ENCODE measurements at places on chromosomes 1 and 21. TPM values are rescaled to one million over a fixed set of nuclear protein-coding genes. Genes with fewer than 3 reads are reported as not detected.
A peak's percentile ranks its signal among the peaks of the same experiment; 100 is the strongest.

TP53BP2 gene
- total RNA-seq: 35.0 TPM

CD1B gene
- total RNA-seq: not detected

CD34 gene
- not detected for total RNA-seq

MAGOH gene
- total RNA-seq: 3.8 TPM

CSF3R gene
- total RNA-seq: not detected

DNAH14 gene
- 2.7 TPM for total RNA-seq

TMEM234 gene
- 10.0 TPM for total RNA-seq

CYP4A11 gene
- total RNA-seq: not detected

CRP gene
- total RNA-seq: not detected

ANGPTL3 gene
- total RNA-seq: not detected

SMIM1 gene
- 0.90 TPM for total RNA-seq

NENF gene
- 15.0 TPM for total RNA-seq

PLPPR4 gene
- 6.4 TPM for total RNA-seq

GRCh38 chr1:198523182-198523950 lies 17.1 kb downstream of the ATP6V1G3 start:
- no peak for DNase-seq

GRCh38 chr1:234921266-234922062 lies 207.2 kb downstream of the TOMM20 start:
- DNase-seq: peak; percentile 70

- DNase-seq: no peak
These were observed 66.4 kb upstream of the STUM start for GRCh38 chr1:226482196-226482595.

- no peak for DNase-seq
These were observed 28.5 kb upstream of the AXDND1 start for GRCh38 chr1:179337288-179337687.

DNA sequence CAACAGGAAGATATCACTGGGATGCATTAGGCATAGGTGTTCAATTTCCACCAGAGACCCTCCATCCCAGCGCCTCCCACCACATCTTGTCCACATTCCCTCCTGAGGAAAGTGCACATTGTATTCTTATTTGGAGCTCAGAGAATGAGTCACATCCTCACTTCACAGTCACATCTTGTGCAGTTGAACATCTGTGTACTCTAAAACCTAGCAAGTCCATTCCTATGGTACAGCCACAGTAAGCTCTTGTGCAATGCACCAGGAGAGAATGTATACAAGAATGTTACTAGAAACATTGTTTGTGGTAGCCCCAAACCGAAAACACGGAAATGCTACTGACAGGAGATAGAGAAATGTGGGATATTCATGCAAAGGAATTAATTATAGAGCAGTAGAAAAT lies 1.6 kb upstream of the KDF1 start:
- peak; percentile 98 for DNase-seq

GRCh38 chr1:46204406-46204742 lies 1.2 kb downstream of the LURAP1 start:
- no peak for DNase-seq

DNA sequence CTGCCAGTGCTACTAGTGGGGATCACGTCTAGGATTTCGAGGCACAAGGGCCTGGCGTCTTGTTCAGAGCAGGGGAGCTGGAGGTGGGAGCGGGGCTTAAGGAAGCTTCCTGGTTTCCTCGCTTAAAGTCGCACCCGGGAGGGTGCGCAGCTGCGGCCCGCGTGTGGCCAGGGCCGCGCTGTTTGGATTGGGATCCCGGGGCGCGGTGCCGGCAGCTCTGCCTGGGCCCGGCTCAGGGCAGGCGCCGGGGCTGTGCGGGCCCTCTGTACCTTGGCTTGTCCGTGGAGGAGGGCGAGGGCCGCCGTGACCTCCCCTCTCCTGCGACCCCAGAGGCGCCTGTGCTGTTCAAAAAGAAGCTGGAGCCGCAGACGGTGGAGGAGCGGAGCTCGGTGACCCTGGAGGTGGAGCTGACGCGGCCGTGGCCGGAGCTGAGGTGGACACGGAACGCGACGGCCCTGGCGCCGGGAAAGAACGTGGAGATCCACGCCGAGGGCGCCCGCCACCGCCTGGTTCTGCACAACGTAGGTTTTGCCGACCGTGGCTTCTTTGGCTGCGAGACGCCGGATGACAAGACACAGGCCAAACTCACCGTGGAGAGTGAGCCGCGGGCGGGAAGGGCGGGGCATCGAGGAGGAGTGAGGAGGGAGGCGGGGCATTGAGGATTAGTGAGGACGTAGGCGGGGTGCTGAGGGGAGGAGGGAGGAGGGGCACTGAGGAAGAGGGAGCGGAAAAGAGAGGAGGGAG lies 67.8 kb downstream of the OBSCN start:
- peak; percentile 82 for DNase-seq

GRCh38 chr1:77056525-77056924 lies 162.7 kb downstream of the PIGK start:
- DNase-seq: no peak

DNA sequence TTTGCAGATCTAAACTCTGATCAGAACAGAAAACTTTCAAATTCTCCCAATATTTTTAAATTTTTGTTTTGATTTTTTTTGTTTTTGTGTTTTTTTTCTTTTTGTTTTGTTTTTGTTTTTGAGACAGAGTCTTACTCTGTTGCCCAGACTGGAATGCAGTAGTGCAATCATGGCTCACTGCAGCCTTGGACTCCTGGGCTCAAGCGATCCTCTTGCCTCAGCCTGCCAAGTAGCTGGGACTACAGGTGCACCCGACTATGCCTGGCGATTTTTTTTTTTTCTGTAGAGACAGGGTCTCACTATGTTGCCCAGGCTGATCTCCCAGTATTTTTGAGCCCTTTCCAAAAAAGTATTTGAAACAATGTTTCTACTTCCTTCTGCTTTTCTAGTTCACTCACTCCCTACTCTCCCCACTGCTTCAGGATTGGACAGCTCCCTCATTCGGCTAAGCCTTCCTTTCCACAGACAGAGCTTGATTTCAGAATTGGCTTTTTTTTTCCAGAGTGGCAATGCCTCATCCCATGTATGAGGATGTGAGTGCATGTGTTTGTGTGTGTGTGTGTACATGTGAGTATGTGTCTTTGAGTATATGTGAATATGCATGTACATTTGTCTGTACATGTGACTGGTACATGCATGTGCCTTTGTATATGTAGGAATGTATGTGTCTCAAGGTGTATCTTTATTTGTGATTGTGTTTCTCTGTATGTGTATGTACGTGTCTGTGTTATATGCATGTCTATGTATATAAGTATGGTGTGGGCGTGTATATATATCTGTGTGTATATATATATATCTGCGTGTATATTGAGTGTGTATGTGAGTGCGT lies 11.9 kb downstream of the LHX4 start:
- peak; percentile 31 for DNase-seq

DNA sequence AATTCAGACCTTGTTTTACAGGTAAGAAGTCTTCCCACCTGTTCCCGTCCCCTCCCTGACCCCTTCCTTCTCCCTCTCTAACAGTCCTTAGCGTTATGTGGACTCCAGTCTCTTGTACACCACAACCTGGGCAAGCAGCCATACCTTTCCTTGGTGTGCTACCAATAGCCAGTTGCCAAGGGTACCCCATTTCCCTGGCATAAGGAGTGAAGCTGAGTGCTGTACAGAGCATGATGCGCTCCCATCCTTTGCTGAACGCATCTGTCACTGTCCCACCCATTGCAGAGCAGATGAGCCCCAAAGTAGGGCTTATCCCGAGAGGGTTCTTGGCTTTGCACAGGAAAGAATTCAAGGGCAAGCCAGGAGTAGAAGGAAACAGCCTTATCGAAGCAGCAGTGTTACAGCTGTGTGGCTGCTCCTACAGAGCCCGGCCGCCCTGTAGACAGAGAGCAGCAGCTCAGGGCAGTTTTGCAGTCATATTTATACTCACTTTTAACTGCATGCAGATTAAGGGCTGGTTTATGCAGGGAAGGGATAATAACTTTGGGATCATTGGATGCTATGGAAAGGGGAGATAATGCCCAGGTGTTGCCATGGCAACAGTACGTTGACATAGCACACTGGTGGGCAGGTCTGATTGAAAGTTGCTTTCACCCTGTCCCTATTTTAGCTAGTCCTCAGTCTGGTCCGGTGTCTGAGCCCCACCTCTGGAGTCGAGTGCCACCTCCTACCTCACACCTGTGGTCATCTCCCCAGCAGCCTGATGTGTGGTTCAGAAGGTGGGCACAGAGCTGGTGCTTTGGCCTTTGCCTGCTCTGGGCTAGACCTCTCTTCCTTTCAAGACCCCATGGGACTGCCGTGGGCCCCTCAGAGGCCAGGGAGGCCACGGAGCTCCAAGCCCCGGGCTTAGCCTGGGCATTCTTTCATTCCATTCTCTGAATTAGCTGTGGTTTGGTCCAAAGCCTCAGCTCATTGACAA lies 5.1 kb downstream of the FHAD1 start:
- no peak for DNase-seq

- no peak for DNase-seq
These were observed 25.4 kb upstream of the RGS16 start for GRCh38 chr1:182629499-182630096.

- DNase-seq: peak; percentile 16
These were observed 17.8 kb upstream of the PGM1 start for GRCh38 chr1:63575340-63575826.

GRCh38 chr1:42833981-42834380 lies 12.4 kb upstream of the ZNF691 start:
- no peak for DNase-seq

DNA sequence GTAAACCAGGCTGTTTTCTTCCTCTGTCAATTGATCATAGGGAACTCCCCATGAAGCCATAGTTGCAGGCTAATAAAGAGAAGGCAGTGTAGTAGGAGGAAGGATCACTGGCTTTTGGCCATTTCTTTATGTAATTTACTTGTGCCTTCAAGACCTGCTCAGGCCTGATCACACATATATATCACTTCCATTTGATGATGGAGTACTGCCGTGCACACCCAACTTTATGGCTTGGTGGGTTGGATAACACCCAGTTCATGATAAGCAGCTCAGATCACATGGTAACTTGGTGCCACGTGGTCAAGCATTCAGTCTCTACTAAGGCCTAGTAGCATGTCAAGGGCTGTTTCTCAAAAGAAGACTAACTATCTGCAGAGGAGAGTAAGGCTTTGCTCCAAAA lies 4.1 kb downstream of the MROH9 start:
- no peak for DNase-seq

DNA sequence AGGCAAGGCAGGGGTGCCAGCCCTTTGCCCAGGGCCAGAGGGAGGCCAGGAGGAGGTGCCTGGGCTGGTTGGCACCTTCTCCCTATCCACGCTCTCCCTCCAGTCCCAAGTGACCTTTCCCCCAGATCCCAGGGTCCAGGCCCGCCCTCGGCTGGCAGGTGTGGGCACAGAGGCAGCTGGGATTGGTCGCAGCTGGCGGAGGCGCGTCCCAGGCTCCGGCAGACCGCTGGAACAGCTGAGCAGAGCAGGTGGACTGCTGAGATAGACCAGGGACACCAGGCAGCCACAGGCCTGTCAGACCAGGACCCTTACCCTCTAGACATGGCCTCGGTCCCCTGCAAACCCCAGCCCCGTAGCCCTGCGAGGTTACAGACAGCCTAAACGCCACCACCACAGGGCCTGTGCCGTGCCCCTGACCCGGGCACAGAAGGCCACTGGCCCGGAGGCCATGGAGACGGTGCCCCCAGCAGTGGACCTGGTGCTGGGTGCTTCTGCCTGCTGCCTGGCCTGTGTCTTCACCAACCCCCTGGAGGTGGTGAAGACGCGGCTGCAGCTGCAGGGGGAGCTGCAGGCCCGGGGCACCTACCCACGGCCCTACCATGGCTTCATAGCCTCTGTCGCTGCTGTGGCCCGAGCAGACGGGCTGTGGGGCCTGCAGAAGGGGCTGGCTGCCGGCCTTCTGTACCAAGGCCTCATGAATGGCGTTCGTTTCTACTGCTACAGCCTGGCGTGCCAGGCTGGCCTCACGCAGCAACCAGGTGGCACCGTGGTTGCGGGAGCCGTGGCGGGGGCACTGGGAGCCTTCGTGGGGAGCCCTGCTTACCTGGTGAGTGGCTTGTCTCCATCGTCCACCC lies at the start of gene SLC25A34:
Gene SLC25A34, plus strand, starts transcription at position 221 of the 854 bp plus-strand sequence. Its CDS starts 228 bp downstream, at position 449.
- DNase-seq: no peak

GRCh38 chr1:221625026-221625425 lies 116.9 kb downstream of the DUSP10 start:
- no peak for DNase-seq

DNA sequence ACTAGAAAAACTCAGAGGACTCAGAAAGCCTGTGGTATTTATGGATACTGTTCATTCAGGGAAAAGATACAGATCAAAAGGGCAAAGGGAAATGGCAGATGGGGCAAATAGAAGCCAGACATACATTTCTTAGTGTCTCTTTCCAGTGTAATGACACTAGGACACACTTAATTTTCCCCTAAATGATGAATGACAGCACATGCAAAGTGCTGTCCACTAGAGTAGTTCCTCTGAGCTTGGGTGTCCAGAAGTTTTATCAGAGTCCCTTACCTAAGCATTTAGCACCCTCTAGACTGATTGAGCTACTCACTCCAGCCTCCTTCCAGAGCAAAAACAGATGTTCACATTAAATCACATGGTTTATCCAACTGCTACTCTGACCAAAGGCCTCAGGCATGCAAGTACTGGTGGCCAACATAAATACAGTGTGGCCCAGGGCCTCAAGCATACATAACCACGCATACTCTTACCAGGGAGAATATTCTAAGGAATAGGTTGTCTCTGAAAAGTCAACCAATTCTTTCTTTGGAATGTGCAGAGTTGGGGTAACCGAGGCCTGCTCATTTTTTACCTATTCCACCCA lies 166.9 kb downstream of the NCAM2 start:
- DNase-seq: peak; percentile 97

- no peak for DNase-seq
These were observed 30.2 kb upstream of the CLDN14 start for GRCh38 chr21:36509973-36510664.

- no peak for DNase-seq
These were observed 39.5 kb downstream of the LRRC8B start for GRCh38 chr1:89563957-89564604.

GRCh38 chr1:17925290-17926237 lies 170.4 kb downstream of the ACTL8 start:
- DNase-seq: no peak

DNA sequence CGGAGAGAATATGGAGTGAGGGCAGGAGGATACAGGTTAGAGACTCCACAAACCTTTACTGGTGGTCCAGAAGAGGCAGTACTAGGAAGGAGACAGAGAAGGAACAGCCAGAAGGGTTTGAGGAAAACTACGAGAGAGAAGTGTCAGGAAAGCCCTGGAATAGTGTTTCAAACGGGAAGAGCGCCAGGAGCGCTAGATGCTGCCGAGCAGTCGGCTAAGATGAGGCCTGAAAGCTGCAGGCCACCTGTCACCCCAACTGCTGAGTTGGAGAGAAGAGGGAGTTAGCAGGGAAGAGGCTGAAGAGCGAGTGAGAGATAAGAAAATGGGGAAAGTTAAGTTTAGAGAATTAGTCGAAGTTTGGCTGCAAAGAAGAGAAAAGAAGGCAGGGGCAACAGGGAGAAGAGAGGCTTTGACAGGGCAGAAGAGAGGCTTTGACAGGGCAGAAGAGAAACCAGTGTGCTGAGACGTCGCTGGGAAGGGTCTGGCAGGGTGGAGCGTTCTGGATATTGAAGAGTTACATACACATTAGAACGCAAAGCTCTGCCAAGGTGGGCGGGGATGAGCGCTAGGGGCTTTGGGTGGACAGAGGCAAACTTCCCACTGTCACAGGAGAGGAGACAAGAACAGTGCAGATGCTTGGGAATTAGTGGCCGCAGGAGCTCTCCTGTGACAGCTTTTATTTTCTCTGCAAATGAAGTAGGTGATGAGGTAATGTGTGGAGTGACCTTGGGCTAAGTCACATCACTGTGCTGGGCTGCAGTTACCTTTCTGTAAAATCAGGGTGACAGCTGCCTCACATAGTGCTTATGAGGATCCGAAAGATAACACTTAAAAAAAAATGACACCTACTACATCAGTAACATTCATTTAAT lies 31.2 kb downstream of the PCSK9 start:
- DNase-seq: no peak

GRCh38 chr1:62429581-62429980 lies 7.3 kb upstream of the USP1 start:
- DNase-seq: no peak

All from IMR-90 (cell line).